ENCODE measurements at places on chromosomes 4 and X. TPM values are rescaled to one million over a fixed set of nuclear protein-coding genes. Genes with fewer than 3 reads are reported as not detected.

GRCh38 chr4:144711700-144712456 is 65.9 kb downstream of the HHIP start:
- no peak for DNase-seq
- peaks cover 10% of the 10 kb centered on the region for H3K4me1 ChIP-seq
- no peaks in the 10 kb centered on the region for H3K36me3 ChIP-seq
- no peak overlapping the region for H3K27ac ChIP-seq

GRCh38 chrX:152343306-152343705 is 107.8 kb downstream of the GABRA3 start:
- H3K27me3 ChIP-seq = no peaks in the 10 kb centered on the region
- DNase-seq = no peak
- no peaks in the 10 kb centered on the region for H3K36me3 ChIP-seq
- no peak overlapping the region for H3K4me3 ChIP-seq
- H3K4me1 ChIP-seq = no peaks in the 10 kb centered on the region
- H3K27ac ChIP-seq = no peak overlapping the region

DNA sequence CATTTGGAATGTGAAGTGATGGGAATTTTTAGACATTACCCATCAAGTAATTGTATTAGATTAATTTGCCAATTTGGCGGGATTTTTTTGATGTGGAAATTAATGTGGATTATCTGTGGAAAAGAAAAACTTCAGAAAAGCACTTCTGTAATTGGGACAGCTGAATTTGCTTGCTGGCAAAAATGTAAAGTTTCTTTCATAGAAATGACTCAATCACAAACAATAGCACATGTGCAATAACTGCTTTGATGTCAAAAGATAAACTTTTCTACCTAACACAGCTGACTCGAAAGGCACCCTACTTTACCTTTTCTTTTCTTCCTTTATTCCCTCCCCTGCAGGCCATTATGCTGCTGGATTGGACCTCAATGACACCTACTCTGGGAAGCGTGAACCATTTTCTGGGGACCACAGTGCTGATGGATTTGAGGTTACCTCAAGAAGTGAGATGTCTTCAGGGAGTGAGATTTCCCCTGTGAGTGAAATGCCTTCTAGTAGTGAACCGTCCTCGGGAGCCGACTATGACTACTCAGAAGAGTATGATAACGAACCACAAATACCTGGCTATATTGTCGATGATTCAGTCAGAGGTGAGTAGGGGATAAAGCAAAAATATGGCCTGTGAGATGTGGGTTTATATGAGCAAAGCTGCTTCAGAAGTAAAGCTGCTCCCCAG is 1.4 kb downstream of the AREG start:
- no peaks in the 10 kb centered on the region for H3K4me1 ChIP-seq
- no peak overlapping the region for H3K4me3 ChIP-seq
- H3K27me3 ChIP-seq = peaks cover 32% of the 10 kb centered on the region
- H3K27ac ChIP-seq = no peak overlapping the region

DNA sequence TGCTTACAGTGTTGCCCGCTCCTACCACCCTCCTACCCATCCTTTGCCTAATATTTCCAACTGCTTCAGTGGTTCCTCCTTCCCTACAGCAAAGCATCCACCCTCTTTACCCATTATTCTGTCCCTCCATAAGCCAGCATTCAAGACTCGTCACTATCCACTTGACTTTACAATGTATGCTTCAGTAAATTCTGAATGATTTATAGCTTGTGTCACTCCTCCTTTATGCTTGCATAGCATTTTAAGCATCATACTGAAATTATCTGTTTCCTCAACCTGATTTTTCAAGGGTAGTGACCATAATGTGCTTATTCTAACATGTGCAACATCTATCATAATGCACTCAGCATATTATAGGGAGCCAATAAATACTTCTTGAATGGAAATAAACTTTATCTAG is 365.5 kb downstream of the RAB28 start:
- H3K36me3 ChIP-seq = no peaks in the 10 kb centered on the region
- H3K27ac ChIP-seq = no peak overlapping the region
- peaks cover 2% of the 10 kb centered on the region for H3K4me1 ChIP-seq
- H3K4me3 ChIP-seq = no peak overlapping the region
- no peak for DNase-seq

DNA sequence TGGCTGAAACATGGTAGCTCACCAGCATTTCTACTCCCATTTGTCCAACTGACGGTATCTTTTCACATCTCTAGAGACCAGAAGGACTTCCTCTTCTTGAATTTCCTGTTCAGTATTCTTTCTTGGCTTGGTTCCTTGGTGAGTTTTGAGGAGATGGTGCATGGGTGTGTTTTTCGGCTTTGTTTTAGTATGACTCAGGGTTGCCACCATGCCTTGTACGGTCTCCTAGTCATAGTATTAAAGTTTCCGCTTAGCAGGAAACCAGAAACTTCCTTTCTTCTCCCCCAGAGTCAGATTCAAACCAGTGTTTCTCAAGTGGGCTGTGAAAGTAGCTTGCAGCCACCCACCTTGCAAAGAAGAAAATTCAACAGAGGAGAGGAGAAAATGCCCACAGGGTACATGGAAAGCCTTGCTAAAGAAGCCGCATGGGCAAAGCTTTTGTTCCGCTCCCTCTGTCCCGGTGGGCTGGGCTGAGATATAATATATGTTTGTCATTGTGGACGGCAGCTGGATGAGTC is 5.7 kb downstream of the CD99 start:
- peaks cover 3% of the 10 kb centered on the region for H3K4me1 ChIP-seq
- no peak overlapping the region for H3K4me3 ChIP-seq
- H3K27ac ChIP-seq = no peak overlapping the region
- no peak for DNase-seq
- H3K36me3 ChIP-seq = peaks cover 32% of the 10 kb centered on the region

GRCh38 chrX:153957224-153957623 is 12.8 kb upstream of the RENBP start:
- no peak overlapping the region for H3K4me3 ChIP-seq
- peaks cover 40% of the 10 kb centered on the region for H3K36me3 ChIP-seq
- H3K27ac ChIP-seq = no peak overlapping the region
- DNase-seq = no peak

Gene OSTC
- total RNA-seq = 195 TPM

Gene LYAR
- total RNA-seq = 26.3 TPM

Gene RAB41
- total RNA-seq = not detected

Gene USP17L18
- not detected for total RNA-seq

Measured in endodermal cell (in vitro differentiated cells).